ENCODE measurements at places on chromosomes 16 and 17.

- no peak for DNase-seq
- no peaks in the 10 kb centered on the region for H3K4me1 ChIP-seq
- no peaks in the 10 kb centered on the region for H3K27me3 ChIP-seq
- H3K36me3 ChIP-seq = no peaks in the 10 kb centered on the region
These were observed 59.8 kb downstream of the NCOR1 start for GRCh38 chr17:16155536-16155935.

DNA sequence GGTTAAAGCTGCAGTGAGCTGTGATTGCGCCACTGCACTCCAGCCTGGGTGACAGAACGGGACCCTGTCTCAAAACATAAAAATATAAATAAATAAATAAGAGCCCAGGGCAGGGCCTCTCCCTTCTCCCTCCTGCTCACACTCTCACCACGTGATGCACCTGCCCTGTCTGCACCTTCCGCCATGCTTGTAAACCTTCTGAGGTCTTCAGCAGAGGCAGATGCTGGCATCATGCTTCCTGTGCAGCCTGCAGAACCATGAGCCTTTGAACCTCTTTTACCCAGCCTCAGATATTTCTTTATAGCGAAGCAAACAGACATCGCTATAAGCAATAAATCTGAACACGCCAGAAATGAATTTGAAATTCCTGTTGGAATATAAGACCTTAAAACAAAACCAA, 48.5 kb downstream of the HNF1B start:
- H3K36me3 ChIP-seq = peaks cover 53% of the 10 kb centered on the region
- H3K4me1 ChIP-seq = peaks cover 8% of the 10 kb centered on the region
- H3K27ac ChIP-seq = no peak overlapping the region
- no peaks in the 10 kb centered on the region for H3K27me3 ChIP-seq

DNA sequence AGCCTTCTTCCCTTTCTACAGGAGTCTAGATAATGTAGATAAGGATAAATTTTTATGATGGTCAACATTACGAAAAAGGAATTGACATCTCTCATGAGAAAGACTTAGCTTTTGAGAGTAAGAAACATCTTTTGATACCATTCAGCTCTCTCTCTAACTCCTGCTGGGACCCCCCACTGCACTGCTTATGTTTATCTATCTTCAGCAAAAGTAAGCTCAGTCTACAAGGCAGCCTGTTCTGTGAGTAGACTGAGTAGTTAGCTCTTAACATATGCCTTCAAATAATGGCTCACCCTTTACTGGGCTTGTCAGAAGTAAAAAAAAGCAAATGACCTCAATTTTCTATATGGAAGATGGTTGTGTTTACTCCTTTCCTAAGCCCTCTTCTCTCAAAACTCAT, 372.2 kb upstream of the CDH11 start:
- no peaks in the 10 kb centered on the region for H3K4me1 ChIP-seq
- H3K4me3 ChIP-seq = no peak overlapping the region
- no peaks in the 10 kb centered on the region for H3K27me3 ChIP-seq
- no peak for DNase-seq

DNA sequence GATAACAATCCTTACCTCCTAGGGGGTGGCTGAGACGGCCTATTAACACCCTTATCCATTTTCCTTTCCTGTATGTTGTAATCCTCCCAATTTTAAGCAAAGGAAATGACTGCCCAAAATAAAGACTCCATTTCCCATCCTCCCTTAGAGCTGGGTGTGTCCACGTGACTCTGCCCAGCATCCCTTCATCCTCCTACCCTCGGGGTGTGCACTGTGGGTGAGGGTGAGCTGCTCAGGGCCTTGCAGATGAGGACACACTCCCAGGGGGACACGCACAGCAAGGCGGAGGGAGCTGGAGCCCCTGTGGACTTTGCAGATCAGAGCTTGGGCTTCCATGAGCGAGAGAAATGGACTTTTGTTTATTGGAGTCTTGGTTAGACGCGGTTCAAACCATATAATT, 186.8 kb downstream of the IRF8 start:
- no peak for DNase-seq
- H3K4me1 ChIP-seq = no peaks in the 10 kb centered on the region
- H3K36me3 ChIP-seq = no peaks in the 10 kb centered on the region

- no peak overlapping the region for H3K27ac ChIP-seq
- H3K36me3 ChIP-seq = no peaks in the 10 kb centered on the region
- H3K27me3 ChIP-seq = no peaks in the 10 kb centered on the region
These were observed 20.0 kb downstream of the NDUFAF8 start for GRCh38 chr17:81259058-81259605.

- no peaks in the 10 kb centered on the region for H3K27me3 ChIP-seq
- peaks cover 6% of the 10 kb centered on the region for H3K4me1 ChIP-seq
- H3K27ac ChIP-seq = no peak overlapping the region
- H3K4me3 ChIP-seq = no peak overlapping the region
These were observed 28.9 kb upstream of the PRM1 start for GRCh38 chr16:11309895-11310633.

DNA sequence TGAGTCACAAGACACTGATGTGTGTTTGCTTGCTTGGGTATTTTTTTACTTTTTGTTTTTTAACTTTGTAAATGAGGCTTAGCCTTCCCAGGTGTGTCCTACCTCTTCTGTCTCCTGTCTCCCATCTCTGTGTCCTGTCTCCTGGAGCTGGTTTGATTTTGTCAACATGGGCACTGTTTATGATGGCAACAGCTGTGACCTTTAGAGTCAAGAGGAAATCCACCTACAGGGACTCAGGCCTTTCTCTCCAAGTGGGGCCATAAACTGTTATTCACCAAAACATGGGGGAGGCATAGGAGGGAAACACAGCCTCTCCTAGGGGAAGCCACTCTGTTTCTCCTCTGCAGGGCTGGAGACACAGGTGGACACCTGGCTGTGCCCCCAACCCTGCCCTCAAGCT, 13.1 kb upstream of the PLCG2 start:
- peaks cover 8% of the 10 kb centered on the region for H3K4me1 ChIP-seq
- no peak overlapping the region for H3K27ac ChIP-seq
- H3K4me3 ChIP-seq = no peak overlapping the region
- no peaks in the 10 kb centered on the region for H3K36me3 ChIP-seq
- peaks cover 11% of the 10 kb centered on the region for H3K27me3 ChIP-seq
- no peak for DNase-seq
